ENCODE measurements at places on chromosomes 2 and 18. TPM values are rescaled to one million over a fixed set of nuclear protein-coding genes. Genes with fewer than 3 reads are reported as not detected.

DNA sequence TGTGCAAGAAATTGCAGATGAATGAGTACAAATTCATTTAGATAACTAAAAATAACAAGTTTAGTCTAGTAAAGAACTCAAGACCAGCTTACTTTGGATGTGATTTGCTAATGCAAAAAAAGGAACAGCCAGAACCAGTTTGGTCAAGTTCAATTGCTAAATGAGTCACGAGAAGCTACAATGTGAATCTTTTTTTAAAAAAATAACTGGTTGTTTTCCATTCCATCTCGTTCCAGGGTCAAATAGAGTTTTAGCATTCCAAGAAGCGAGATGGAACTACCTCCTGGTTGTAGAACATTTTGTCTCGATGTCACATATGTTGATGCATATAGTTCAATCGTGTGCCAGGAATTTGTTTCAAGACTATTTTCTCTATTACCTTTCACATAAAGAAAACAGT lies 65.0 kb upstream of the IKZF2 start:
- no peak overlapping the region for H3K4me3 ChIP-seq
- H3K27ac ChIP-seq = no peak overlapping the region
- no peaks in the 10 kb centered on the region for H3K4me1 ChIP-seq

- no peak overlapping the region for H3K4me3 ChIP-seq
- DNase-seq = no peak
- no peak overlapping the region for H3K27ac ChIP-seq
- no peaks in the 10 kb centered on the region for H3K36me3 ChIP-seq
These were observed 484.2 kb downstream of the DLGAP1 start for GRCh38 chr18:3970929-3971328.

Gene ATOH8
- 6.4 TPM for total RNA-seq

- no peaks in the 10 kb centered on the region for H3K4me1 ChIP-seq
- H3K4me3 ChIP-seq = no peak overlapping the region
- no peaks in the 10 kb centered on the region for H3K36me3 ChIP-seq
- no peak for DNase-seq
- no peak overlapping the region for H3K27ac ChIP-seq
- H3K27me3 ChIP-seq = no peaks in the 10 kb centered on the region
These were observed 403.7 kb upstream of the MEIS1 start for GRCh38 chr2:66031236-66031635.

GRCh38 chr2:70943205-70943871 lies 7.6 kb downstream of the ATP6V1B1 start:
- no peak overlapping the region for H3K4me3 ChIP-seq
- no peak overlapping the region for H3K27ac ChIP-seq
- peaks cover 61% of the 10 kb centered on the region for H3K27me3 ChIP-seq
- peak; percentile 66 for DNase-seq

DNA sequence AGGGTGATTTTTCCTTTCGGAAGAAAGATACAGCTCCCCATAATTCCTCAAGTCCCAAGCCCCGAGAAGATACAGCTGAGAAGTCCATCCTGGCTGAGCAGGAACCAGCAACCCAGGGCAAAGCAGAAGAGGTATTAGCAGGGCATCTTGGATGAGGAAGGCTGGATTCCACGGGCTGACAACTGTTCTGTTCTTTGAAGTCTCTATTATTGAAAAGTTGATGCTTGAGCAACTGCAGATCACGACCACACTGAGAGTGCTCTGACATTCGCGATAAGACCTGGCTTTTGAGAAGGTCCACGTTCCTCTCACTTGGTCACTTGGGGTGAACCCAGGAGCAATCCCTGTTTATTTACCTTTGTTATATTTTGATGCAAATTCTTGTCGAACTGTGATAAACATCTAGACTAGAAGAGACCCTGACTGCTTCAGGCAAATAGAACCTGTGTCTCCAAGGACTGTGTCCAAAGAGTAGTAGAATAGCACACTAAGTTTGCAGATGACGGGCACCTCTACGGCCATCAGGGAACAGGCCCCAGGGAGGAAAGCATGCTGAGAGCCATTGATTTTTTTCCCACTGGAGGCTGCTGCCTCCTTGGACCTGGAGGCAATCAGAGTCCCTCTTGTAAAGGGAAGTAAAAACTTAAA lies 133.1 kb downstream of the ARL4C start:
- no peak overlapping the region for H3K4me3 ChIP-seq
- peaks cover 19% of the 10 kb centered on the region for H3K4me1 ChIP-seq
- DNase-seq = no peak
- no peaks in the 10 kb centered on the region for H3K36me3 ChIP-seq

DNA sequence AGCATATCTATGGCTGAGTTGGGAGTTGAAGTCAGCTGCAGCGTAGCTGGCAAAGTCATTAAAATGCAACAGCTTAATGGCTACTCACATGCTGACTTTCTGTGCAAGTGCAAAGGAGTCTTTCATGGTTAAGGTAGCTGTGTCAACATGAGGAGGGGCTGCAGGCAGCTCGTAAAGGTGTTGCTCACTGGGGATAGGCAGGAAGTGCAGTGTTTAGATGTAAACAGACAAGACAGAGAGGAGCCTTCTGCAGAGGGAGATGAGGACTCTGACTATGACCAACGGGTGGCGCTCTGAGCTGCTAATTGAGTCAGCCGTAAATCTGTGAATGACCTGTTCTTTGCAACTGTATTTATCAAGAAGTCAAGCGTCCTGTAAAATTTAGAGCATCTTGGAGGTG lies 22.3 kb upstream of the CAVIN2 start:
- H3K27me3 ChIP-seq = no peaks in the 10 kb centered on the region
- DNase-seq = no peak
- no peak overlapping the region for H3K4me3 ChIP-seq
- peak overlapping the region; percentile 42 for H3K27ac ChIP-seq
- peaks cover 6% of the 10 kb centered on the region for H3K4me1 ChIP-seq
- no peaks in the 10 kb centered on the region for H3K36me3 ChIP-seq

Gene FHOD3
- total RNA-seq = 2.4 TPM

Gene DSG3
- total RNA-seq = not detected

Gene KIF5C
- 5.3 TPM for total RNA-seq

Data from spleen (tissue), 13 donors.